ENCODE measurements at places on chromosomes 12 and 14.

GRCh38 chr12:12046401-12046800 is 24.3 kb upstream of the BCL2L14 start:
- no peak for DNase-seq

GRCh38 chr14:22429546-22430294 is 159.3 kb downstream of the DAD1 start:
- DNase-seq, result no peak

DNA sequence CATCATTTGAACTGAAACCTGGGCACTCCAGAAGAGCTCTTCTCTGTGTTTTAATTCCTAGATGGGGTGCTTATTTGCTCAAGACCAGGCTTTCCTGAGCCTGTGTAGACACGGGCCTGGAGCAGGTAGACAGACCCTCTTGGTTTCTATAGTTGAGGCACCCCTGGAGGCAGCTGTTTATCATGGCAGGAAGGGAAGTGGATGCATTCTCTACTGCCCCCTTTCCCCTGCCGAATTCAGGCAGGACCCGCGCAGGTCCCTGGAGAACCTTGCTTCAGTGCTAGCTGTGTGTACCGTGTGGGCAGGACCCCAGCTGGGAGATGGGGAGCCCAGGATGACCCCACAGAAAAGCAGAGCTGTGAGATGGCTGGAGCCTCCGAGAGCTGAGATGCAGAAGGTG is 6.0 kb downstream of the CACNA1C start:
- DNase-seq, result no peak

DNA sequence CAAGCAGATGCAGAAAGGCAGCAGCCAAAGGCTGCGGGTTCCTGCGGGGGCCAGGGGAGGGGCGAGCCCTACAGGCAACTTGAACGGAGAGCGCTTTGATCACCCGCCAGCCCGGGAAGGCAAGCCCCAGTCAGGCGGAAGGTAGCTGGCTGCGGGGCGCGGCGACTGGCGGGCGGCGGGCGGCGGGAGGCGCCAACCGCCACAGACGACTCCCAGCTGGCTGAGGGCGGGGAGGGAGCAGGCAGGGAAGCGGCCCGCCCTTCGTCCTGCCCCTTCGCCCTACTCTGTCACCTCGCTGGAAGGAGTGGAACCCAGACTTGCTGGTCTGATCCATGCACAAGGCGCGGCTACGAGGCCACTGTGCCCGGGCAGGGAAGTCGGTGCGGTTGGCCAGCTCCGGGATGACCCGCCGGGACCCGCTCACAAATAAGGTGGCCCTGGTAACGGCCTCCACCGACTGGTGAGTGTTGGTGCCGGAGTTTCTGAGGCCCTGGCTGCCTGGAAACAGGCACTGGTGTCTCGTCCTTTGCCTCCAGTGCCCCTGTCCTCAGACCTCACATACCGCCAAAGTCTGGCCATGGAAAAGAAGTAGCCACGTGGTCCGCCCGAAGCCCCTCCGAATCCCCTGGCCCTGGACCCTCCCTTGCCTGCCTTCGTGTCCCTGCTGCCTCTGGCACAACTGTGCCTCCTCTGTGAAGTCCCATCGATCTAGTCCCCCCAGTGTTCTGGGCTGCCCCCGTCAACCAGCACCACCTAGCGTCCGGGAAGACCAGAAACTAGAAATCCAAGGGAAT is 15.4 kb upstream of the CARMIL3 start:
- peak; percentile 71 for DNase-seq

- no peak for DNase-seq
Observed at GRCh38 chr12:28800129-28800528, 348.9 kb upstream of the FAR2 start.

DNA sequence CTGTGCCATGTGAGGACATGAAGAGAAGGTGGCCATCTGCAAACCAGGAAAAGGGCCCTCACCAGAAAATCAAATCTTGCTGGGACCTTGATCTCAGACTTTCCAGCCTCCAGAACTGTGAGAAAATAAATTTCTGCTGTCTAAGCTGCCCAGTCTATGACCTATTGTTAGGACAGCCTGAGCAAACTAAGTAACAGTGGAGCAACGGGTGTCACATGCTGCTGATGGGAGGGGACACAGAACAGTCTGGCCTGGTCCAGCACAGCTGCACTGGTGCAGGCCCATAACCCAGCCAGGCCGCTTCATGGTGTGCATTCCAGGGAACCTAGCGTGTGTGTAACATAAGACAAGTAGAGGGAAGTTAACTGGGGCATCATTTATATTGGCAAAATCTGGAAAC is 42.1 kb downstream of the GRIP1 start:
- DNase-seq, result peak; percentile 20

- peak; percentile 62 for DNase-seq
Observed at GRCh38 chr12:95633732-95634465, 82.6 kb upstream of the USP44 start.

GRCh38 chr12:131060011-131060703 is 106.5 kb downstream of the ADGRD1 start:
- no peak for DNase-seq

GRCh38 chr12:29245246-29245645 is 96.2 kb downstream of the FAR2 start:
- peak; percentile 8 for DNase-seq

DNA sequence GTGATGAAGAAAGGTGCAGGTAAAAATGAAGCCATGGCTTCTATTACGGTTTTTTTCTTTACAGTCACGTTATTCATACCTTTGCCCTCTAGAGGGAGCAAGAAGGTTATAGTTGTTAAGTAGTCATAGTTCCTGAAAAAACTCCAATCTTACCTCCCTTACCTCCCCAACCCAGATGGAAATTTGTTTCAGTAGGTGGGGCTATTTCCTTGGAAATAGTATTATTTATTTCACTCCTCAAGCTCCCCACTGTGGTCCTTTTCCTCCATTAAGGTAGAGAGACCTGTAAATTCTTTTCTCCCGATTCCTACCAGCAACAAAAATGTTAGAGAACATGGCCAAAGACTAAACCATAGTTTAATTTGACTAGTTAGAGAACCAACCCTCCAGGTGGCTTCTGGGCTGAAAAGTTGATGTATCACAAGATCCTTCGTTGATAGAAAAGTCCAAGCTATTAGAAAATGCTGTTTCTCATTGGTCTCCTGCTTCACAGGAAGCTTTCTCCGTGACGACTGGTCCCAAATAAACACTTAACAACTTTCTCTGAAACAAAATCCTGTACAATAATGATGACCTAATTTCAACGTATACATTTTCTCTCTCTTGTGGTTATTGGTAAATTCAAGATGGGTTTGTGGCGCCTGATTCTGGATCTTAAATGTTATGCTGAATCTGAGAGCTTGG is 43.5 kb downstream of the TMX1 start:
- DNase-seq, result peak; percentile 92

GRCh38 chr12:68839183-68840147 is 31.5 kb downstream of the MDM2 start:
- DNase-seq, result no peak

DNA sequence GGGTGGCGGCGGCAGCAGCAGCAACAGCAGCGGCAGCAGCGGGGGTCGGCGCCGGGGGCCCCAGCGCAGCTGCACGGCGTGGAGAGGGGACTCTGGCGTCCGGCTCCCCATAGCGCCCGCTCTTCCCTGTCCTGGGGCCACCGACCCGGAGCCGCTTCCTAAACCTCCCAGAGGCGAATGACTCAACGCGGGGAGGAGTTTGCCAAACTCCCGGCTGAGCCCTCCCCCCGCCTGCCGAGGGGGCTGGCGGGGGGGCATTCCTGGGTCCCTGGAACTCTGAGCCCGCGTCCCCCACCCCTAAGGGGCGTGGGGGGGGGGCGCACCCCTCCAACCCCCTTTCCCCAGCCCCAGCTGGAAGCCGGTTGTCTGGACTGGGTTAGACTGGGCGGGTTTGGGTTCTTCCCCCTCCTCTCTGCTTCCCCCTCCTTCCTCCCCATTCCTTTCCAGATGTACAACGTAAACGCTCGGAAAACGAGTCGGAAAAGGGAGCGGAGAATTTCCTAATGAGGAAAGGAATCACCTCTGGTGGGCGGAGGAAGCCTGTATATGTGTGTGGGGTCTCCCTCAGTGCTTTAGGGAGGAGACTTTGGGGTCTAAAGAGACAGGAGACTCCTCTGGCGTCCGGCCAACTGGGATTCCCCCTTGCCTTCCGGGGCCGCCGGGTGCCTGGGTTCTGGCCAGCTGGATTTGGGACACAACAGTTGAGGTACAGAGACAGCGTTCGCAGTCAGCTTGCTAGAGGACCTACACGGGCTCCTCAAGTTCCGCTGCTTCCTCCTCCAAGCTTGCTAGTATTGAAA is at the start of gene ITGA5:
Gene ITGA5, minus strand, starts transcription at position 179 of the 800 bp plus-strand sequence. Its CDS starts 68 bp downstream, at position 111.
- DNase-seq, result peak; percentile 68

GRCh38 chr12:84922693-84923092 is 10.1 kb upstream of the SLC6A15 start:
- peak; percentile 53 for DNase-seq

- DNase-seq, result no peak
Observed at GRCh38 chr12:40986001-40986400, 202.1 kb upstream of the PDZRN4 start.

Measured in AG10803 (cell line).